Fibroblast of skin of back (primary cell): ENCODE measurements at places on chromosomes 13 and 19.

- no peak for DNase-seq
These were observed 26.7 kb upstream of the RNASEH2B start for GRCh38 chr13:50882816-50883435.

- no peak for DNase-seq
These were observed 40.8 kb downstream of the SERPINE3 start for GRCh38 chr13:51380269-51380668.

DNA sequence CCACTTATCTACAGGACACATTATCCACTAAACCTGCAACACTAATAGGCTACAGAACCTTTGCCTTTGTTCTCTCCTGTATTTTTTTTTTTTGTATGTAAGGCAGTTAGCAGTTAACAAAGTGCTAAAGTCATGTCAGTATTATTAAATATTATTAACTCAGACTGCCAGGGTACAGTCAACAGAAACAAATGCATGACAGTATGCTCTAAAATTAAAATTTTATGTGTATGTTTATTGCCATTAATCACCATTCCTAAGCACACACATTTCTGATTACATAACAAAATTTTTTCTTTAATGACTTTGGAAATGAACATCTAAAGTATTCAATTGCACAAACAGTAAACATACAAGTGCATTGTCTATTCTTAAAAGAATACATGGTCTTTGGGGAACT is 41.7 kb downstream of the XPO4 start:
- DNase-seq: no peak

- DNase-seq: peak; percentile 96
These were observed 90.5 kb downstream of the STARD13 start for GRCh38 chr13:33194820-33195692.

DNA sequence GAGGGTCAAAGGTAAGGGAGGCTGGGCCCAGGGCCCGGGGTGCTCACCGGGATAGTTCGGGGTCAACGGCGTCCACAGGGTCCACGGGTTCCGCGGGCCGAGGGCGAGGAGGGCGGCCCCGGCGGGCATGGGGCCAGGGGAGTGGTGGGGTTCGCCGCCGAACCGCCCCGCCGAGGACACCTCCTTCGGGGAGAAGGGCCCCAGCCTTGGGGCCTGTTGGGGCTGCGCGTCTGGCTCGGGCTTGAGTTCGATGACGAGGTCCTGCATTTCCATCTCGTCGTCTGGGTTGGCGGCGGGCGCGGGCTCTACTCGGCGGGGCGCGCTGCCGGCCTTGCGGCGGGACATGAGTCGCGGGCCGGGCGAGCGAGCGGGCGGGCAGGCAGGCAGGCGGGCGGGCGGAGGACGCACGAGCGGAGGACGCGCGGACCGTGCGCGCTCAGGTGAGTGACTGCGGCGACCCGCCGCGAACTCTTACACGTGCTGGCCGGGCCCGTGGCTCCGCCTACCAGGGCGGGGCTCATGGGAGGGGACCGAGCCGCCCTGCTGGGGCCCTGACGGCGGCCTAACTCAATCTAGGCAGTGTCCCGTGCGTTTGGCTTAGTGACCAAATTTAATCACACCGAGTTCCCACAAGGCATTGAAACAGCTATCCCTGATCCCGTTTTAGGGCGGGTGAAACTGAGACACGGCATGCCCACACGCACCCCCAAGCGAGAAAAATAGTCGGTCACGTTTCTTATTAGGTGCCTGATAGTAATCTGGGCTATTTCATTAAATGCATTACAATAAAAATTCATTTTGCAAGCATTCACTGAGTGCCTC is at the start of gene ZNF296:
TSS of gene ZNF296 (minus strand) at position 450 of the 822 bp plus-strand sequence. CDS start at position 345, 105 bp downstream.
- DNase-seq: peak; percentile 42

DNA sequence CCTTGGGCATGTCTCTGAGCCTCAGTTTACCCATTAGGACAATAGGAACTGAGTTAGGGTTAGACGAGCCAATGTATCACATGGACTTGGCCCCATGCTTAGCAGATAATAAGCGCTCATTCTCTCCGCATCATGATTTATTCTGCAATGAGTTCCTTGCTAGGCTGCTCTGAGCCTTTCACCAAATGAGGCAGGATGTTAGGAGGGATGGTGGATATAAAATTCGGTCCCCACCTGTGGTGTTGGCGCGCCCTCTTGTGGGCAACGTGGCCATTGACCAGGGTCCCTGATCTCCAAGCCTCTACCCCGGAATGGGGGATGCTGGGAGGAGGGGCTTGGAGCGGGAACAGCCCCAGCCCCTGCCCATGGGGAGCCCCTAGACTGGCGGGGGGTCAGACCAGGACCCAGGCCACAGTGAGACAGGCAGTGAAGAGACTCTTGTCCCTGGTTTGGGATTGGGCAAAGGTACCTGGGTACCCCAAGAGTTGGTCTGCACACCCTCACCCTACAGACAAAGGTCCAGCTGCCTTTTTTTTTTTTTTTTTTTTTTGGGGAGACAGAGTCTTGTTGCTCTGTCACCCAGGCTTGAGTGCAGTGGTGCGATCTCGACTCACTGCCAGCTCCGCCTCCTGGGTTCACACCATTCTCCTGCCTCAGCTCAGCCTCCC is 43.9 kb downstream of the CERS4 start:
- DNase-seq: peak; percentile 68

DNA sequence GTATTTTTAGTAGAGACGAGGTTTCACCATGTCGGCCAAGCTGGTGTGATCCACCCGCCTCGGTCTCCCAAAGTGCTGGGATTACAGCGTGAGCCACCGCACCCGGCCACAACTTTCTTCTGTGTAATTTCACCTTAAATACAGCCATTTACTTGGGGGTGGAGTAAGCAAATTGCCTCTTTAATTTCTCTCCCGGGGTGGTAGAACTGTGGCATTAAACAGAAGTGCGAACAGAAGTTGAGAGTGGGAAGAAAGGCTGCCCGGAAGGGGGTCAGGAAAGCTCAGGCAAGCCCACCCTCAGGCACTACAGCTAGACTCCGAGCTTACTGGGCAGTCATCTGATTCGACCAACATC is 475 bp upstream of the DNAJC15 start:
- no peak for DNase-seq

- peak; percentile 6 for DNase-seq
These were observed 147.3 kb upstream of the GPC6 start for GRCh38 chr13:93079294-93079693.

DNA sequence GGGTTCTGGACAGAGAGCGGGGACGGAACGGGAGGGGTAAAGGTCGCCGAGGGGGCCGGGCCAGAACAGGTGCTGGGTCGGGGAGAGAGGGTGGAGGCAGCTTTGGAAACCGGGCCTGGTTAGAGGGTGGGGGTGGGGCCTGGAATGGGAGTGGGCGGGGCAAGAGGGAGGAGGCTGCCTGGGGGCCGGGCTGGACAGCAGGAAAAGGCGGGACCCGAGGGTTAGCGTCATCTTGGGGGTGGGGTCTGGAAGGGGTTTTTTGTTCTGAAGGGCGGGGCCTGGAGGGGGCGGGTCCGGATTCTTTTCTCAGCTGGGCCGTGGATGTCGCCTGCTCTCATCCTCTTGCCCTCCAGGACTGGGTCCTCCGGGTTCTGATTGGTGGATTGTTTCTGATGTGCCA is 4.3 kb upstream of the ZNF813 start:
- DNase-seq: no peak
